Fibroblast of skin of scalp (primary cell): ENCODE measurements at places on chromosomes 13 and 19.

- no peak for DNase-seq
Observed at GRCh38 chr13:110854866-110855265, 60.0 kb downstream of the ANKRD10 start.

DNA sequence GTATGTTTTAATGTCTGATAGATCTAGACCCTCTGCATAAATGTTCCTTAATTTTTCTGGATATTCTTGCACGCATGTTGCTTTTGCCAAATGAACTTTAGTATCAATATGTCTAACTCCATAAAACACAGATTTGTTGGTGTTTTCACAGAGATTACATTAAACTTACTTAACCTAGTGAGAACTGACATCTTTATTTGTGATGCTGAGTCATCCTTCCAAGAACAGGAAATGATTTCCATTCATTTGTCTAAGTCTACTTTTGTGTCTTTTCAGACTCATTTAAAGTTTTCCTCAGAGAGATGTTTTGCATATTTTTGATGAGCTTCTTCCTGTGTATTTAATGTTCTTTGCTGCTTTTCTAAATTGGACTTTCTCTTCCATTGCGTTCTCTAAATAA is 184.0 kb downstream of the SLC7A1 start:
- peak; percentile 52 for DNase-seq

- DNase-seq: no peak
Observed at GRCh38 chr13:47639738-47640447, 361.2 kb downstream of the SUCLA2 start.

DNA sequence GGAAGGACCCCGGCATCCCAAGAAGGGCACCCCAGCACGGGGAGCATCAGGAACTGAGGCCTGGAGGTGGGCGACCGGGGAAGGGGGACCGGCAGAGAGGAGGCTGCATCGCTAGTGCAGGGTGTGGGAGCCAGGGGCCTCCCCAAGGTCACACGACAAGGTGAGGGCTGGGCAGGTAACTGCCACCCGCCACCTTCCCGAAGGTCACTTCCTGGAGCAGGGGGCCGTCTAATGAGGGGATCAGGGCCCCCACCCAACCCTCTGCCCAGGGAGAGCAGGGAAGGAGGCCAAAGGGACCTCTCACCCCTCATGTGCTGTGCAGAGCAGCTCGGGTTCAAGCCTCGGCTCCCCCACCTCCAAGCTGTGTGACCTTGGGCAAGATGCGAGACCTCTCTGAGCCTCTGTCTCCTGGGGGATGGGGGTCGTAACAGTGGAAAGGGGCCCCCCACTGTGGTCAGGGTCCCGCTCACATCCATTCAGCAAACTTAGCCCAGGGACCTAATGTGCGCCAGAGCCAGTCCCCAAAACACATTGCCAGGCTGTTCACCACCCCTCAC is 6.0 kb downstream of the ZBTB7A start:
- DNase-seq: no peak

- no peak for DNase-seq
Observed at GRCh38 chr19:8731428-8732169, 10.2 kb downstream of the OR2Z1 start.

- no peak for DNase-seq
Observed at GRCh38 chr19:38531515-38531914, 86.2 kb downstream of the MAP4K1 start.

GRCh38 chr13:61563645-61564044 is 148.0 kb upstream of the PCDH20 start:
- DNase-seq: no peak

GRCh38 chr13:48232420-48233045 is 473 bp upstream of the ITM2B start:
- DNase-seq: no peak

DNA sequence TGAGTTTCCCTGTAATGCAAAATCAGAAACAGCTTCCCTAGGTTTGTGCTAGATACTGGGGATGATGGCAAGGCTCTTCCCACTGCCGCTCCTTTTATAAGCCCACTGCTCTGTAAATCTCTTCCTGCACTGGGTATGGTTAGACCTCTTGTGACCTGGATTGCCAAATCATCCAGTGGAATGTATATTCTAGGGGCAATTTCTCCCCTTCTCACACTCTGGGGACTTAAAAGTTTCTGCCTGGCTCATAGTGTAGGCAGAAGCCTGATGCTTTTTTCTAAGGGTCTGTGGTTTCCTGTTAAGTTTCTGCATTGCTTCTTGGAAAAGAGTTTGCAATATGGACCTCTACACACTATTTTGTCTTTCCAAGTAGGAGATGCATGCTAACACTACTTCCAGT is 1582.0 kb upstream of the PCDH20 start:
- DNase-seq: no peak

GRCh38 chr13:29524176-29524575 is 71.3 kb downstream of the SLC7A1 start:
- DNase-seq: peak; percentile 32

DNA sequence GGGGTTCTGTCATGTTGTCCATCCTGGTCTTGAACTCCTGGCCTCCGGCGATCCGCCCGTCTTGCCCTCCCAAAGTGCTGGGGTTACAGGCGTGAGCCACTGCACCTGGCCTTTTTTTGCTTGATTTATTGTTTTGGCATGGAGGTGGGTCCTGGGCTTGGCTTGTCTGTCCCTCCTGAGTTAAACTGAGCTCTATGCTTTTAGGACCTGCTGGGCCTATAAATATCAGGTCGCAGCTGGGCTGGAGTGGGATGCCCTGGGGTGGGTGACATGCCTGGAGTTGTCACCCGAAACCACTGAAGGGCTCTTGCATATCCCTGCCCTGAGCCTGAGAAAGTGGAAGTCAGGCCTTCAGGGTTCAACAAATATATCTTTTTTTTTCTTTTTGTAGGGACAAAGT is 5.5 kb downstream of the ARRDC5 start:
- no peak for DNase-seq

- DNase-seq: no peak
Observed at GRCh38 chr19:46728208-46728607, 11.3 kb upstream of the PRKD2 start.

- DNase-seq: peak; percentile 72
Observed at GRCh38 chr13:37416291-37417059, 182.1 kb downstream of the POSTN start.

DNA sequence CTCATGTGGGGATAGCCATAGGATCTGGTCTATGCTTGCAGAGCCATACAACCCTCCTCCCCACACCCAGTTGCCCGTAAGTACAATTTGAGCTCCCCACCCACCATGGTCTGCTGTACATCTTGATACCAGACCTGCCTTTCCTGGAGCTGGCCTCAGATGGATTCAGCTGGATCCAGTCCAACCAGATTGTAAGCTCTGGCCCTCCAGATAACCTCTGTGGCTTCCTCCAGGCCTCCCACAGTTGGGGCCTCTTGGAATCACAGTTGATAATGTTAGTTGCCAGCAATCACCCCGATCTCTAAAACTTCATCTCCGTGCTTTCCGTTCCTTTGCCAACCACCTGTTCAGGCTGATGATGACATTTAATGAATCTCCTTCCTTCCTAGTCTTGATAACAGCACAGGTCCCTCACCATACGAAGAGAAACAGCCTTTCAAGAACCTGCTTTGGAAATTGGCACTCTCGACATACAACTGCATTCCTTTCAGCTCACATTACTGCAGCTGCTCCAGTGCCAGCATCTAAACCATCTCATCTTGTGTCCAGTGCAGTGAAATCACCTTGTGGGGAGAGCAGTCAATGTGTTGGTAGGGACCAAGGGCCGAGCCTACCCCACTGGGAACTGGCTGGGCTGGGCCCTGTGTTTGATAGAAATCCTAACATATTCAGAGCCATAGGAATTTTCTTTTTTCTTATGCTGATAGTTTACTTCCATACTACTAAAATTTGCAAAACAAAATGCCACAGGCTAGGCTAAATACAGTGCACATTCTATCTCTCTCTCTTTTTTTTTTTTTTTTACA is 15.1 kb upstream of the FOXO1 start:
- DNase-seq: no peak

GRCh38 chr19:18021121-18021755 is 13.3 kb downstream of the ARRDC2 start:
- peak; percentile 89 for DNase-seq

DNA sequence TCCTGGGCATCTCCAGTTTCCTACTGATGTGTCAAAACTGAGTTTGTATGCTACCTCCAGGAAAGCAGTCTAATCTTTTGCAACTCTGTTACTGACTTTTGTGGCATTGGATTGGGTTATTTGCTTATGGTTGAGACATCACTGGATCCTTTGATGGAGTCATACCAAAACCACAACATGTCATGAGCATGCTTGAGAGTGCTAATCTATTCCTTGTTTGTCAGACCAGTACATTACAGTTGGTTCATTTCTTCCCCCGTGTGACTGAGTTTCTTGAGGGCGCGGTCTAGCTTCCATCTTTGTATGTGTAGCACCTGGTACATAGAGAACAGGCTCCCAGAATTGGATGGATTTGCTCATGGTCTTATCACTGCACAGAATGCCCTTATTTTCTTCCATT is 43.2 kb downstream of the SUGT1 start:
- peak; percentile 9 for DNase-seq

DNA sequence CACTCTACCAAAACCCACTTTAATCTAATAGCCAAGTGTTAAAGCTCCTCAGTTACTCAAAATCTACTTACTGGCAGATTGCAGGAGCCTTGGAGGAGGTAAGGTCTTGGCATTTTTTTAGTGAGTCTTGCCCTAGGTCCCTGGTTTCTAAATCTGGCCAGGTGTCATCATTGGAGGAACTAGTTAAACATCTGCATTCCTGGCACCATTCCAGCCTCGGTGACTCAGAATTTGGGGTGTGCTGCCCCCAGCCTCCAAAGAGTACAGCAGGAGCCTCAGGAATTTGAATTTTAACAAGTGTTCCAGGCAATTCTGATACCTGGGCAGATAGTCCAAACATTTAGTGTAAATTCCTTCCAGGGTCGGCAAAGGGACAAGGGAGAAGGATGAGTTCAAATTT is 37.4 kb downstream of the KLF5 start:
- DNase-seq: peak; percentile 17

DNA sequence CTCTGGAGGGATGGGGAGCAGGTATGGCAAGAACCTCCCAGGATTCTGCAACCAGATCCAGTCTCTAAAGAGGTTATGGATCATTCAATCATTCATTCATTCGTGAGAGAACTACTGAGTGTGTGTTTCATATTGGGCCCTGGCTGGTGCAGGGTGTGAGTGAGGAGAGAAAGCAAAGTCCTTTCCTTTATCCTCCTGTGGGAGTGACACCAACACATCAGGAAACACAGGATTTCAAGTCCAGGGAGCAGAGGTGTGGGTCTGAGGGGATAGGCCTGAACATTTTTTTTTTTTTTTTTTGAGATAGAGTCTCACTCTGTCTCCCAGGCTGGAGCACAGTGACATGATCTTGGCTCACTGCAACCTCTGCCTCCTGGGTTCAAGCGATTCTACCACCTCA is 3.3 kb downstream of the CEACAM1 start:
- no peak for DNase-seq

DNA sequence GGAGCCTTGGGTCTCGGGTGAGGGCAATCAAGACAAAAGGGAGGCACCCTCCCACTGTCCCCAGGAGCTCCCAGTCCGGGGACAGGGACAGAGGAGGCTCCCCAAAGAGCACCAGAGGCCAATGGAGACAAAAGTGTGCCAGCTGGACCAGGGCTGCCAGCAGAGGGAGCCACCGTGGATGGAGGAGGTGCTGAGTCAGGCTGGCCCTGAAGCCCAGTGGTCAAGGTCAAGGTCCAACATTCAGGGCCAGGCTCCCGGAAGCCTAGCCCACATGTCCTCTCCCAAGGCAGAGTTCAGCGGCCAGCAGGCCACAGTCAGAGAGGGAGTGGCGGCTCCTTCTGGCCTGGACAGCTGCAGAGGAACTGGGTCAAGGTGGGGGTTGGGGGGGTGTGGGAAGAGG is 8.4 kb downstream of the COL5A3 start:
- DNase-seq: peak; percentile 34

DNA sequence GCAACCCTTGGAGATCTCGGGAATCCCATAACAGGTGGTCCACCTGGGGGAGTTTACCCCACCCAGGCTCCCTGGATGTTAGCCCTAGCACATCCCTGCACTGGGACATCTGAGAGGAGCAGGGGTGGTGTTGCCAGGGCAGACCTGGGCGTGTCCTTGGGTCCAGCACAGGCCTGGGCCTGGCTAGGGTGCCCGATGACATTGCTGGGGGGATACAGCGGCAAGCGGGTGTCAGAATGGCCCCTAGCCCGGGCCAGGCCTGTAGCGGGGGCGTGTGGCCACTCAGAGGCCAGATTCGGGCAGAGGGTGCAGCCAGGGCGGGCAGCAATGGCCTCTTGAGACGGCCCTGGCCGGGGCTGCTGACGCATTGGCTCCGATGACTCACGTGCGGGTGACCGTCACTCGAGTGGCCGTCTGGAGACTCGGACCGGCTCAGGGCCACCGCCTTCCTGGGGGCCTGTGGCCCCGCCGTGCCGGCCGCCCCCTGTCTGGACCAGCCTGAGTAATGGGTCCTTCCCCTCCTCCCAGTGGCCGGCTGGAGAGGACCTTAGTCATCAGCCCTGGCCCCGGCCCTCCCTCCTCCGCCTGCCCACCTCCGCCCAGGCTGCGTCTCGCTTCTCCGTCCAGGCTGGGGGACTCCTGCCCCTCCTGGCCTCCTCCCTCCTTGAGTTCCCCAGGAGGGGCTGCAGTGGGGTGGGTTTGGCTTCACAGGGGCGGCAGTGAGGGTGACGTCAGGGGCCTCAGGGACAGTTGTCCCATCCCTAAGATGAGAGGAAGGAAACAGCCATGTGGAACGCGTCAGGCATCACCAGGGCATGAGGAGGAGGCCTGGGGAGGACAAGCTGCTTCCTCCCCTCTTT is 23.2 kb upstream of the CRTC1 start:
- no peak for DNase-seq

DNA sequence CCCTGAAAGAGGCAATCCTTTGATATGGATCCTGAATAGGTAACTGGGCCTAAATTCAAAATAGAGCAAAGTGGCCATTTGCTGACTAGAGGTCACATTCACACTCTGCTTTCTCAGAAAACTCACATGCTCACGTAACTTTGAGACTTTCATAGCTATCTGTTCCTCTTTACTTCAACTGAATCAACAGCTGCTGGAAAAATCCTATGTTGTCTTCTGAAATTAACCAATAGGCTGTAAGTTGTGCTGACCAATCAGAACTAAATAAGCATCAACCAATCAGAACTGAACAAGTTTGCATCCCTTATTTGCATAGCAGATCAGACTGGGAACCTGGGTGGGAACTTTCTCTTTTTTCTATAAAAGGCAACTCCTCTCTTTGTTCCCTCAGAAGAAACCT is 24.0 kb upstream of the TBC1D4 start:
- DNase-seq: no peak

- no peak for DNase-seq
Observed at GRCh38 chr13:102960959-102961358, 105.3 kb downstream of the SLC10A2 start.

GRCh38 chr19:41220811-41221210 is 1.8 kb downstream of the AXL start:
- no peak for DNase-seq

GRCh38 chr19:7395360-7396066 is 46.8 kb downstream of the ARHGEF18 start:
- DNase-seq: no peak
